Brain microvascular endothelial cell (primary cell): ENCODE measurements at places on chromosomes 16 and 17.

DNA sequence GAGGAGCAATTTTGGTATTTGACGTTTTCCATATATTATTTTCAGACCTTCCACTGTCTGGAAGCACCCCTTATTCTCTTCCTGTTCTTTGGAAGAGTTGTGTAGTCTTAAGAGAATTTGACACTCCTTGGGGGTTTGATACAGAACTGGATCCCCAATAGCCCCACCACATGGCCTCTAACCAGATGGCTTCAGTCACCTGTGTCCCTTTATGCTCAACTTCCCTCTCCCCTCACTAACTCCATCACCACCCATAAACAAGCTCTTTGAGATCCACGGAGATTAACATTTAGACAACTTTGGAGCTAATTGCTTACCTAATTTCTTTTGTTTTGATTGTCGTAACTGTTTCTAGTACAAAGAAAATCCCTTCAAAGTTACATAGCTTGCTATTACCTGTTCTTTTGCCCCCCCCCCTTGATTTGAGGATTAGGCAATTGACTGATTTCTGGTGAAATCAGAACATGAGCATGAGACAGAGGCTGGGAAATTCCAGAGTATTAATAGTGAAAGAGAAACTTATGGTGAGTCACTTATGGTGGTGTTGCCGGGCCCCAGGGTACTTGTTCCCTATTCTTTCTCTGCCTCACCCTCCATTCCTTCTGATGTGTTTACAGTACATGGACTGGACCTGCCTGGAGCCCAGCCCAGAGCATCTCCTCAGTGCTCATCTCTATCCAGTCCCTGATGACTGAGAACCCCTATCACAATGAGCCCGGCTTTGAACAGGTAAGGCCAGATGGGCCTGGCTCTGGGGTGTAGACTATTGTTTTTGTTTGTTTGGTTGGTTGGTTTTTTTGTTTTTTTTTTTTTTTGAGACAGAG is 7.5 kb downstream of the UBE2Z start:
- peak; percentile 80 for DNase-seq

DNA sequence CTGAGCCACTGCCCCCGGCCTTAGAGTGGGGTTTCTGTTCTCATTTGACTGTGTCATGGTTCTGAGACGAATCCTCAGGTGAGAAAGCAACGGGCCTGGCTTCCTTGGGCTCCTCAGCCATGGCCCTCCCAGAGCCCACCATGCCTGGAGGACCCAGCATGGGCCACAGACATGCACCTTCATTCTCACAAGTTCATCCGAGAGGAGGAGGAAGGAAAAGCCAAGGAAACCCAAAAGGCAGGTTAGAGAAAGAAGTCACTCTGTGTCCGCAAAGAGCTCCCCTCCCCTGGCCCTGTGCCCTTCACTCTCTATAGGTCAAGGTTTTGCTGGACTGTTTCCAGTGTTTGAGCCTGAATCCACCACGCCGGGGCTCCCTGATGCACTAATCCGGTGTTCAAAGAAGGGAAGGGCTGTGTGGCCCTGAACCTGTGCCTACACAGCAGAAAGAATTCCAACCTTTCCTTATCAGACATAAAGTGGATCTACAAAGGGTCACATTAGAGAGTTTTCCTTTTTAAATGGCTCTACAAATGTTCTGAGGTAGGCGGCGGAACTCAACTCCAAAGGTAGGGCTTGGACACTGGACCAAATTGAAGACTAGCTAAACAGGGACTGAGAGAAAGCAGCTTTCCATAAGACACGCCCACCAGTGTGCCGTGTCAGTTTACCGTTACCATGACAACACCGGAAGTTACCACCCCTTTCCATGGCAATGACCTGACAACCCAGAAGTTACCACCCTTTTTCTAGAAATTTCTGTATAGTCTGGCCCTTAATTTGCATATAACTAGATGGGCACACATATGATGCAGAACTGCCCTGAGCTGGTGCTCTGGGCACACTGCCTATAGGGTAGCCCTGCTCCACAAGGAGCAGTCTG is 15.9 kb upstream of the PECAM1 start:
- no peak for DNase-seq

GRCh38 chr16:24700549-24701392 is 28.7 kb upstream of the TNRC6A start:
- DNase-seq = peak; percentile 92

- DNase-seq = no peak
These were observed 43.4 kb downstream of the HNF1B start for GRCh38 chr17:37701496-37701898.

GRCh38 chr17:50828508-50829170 is 6.7 kb upstream of the WFIKKN2 start:
- no peak for DNase-seq

DNA sequence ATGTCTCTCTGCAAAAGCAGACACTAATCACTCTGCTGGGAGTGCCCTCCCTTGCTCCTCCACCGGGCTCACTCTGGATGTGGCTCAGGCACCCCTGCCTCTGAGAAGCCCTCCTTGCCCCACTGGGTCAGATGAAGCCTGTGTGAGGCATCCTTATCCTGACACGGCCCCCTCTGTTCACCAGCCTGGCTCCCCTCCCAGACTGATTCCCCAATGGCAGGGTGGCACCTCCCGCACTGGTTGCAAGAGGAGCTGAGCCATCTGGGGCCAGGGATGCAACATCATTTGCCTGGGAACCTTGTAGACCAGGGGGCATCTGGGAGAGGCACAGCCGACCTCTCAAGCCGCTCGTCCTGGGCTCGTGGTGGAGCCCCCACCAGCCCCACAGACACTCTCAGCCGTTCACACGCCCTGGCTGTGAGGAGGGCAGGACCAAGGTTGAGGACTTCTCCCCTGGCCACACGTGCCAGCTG is 6.7 kb downstream of the SMTNL2 start:
- DNase-seq = no peak

DNA sequence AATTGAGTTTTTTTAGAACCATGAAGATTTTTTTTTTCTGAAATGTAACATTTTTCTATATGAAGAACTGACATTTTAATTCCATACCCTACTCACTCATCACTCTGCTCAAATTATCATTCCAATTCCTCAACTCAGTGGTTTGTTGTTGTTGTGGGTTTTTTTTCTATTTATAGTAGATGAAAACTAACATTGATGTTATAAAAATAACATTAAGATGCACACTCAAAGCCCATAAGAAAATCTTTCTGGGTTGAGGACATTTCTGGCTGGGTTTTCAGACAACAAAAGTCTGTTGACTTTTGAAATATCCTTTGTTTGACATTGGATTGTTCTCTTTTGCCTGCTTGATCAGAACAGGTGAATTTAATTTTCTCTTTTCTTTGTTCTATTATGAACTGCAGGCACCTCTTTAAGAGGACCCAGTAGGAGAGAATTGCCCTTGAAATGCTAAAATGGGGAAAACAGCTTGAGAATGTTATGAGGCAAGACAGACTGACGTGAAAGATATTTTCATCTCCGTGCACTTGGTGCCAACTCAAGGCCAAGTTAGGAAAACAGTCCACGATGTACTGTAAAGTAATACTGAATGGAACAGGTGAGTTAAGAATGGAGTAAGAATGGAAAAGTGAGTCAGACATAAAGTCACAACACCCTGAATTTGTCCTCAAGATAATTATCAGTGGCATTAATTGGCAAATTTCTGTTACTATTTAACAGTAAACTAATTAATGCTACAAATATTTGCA is 16.1 kb upstream of the ABCA5 start:
- DNase-seq = no peak

DNA sequence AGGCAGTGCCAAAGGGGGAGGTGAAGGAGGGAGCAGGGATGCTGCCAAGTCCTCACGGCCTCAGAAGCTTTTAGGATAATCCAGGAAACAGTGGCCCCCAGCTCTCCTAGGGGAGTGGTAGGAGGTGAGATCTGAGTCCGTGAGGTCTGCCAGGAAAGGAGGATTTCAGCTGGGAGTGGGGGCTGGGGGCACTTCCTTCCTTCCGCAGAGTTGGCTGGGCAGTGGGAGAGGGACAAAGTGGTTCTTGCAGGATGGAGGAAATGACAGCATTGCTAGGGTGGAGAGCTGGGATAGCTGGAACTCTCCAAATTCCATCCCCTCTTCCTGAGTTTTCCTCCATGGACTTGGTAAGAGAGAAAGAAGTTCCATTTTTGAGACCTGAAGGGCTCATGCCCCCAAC is 4.8 kb upstream of the SP6 start:
- DNase-seq = no peak
